SJCRH30 (cell line): ENCODE measurements at places on chromosomes 2 and 18. TPM values are rescaled to one million over a fixed set of nuclear protein-coding genes. Genes with fewer than 3 reads are reported as not detected.

The VIT gene
- 0.13 and 0.40 TPM in 2 replicates for total RNA-seq

GRCh38 chr2:208015475-208015874 lies 9.9 kb downstream of the PLEKHM3 start:
- peaks cover 7% of the 10 kb centered on the region; the same call in 1 of the 2 replicates for H3K4me1 ChIP-seq
- no peak for DNase-seq
- no peak overlapping the region for H3K27ac ChIP-seq
- H3K4me3 ChIP-seq: no peak overlapping the region
- no peaks in the 10 kb centered on the region for H3K27me3 ChIP-seq
- no peaks in the 10 kb centered on the region for H3K36me3 ChIP-seq

DNA sequence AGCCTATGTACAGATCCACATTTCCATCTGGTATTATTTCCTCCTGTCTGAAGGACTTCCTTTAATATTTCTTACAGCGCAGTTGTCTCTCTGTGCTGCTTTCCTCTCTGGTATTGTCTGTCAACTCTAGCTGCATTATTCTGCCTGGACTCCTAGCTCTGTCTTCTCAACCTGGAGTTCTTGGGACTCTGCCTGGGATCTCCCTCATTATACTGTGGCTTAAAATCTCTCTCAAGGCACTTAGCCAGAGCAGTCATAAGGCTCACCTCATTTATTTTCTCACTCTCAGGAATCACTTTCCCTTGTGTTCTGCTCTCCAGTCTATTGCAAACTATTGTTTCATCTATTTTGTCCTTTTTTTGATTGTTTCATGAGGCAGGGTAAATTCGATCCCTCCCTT lies 850.4 kb downstream of the ERBB4 start:
- H3K4me3 ChIP-seq: no peak overlapping the region
- H3K4me1 ChIP-seq: no peaks in the 10 kb centered on the region
- H3K36me3 ChIP-seq: no peaks in the 10 kb centered on the region
- no peak overlapping the region for H3K27ac ChIP-seq

DNA sequence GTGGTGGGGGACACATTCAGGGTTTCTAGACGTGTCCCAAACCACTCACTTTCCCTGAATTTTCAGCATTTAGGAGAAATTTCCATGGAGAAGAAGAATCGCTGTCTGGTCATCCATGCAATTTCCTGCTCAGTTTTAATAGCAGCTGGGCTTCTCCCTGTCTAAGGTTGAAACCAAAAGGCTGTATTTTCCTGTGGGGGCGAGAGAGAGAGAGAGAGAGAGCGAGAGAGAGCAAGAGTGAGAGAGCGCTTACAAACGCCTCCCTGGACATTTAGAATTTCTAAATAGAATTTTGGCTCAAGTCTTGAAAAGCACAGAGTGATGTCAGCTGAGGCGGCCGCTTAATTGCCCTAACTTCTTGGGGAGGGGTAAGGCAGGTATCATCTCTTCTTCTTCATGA lies 110.8 kb downstream of the SETBP1 start:
- DNase-seq: no peak
- peaks cover 42% of the 10 kb centered on the region for H3K4me1 ChIP-seq
- H3K27me3 ChIP-seq: no peaks in the 10 kb centered on the region
